Stimulated activated CD8-positive, alpha-beta memory T cell treated with anti-CD3 and anti-CD28 coated beads, Interleukin-2, amount 100 ng/mL, for 48 hours (primary cell): ENCODE measurements at places on chromosomes 5 and 9.

- DNase-seq = no peak
These were observed 70.2 kb upstream of the LPCAT1 start for GRCh38 chr5:1593903-1594356.

DNA sequence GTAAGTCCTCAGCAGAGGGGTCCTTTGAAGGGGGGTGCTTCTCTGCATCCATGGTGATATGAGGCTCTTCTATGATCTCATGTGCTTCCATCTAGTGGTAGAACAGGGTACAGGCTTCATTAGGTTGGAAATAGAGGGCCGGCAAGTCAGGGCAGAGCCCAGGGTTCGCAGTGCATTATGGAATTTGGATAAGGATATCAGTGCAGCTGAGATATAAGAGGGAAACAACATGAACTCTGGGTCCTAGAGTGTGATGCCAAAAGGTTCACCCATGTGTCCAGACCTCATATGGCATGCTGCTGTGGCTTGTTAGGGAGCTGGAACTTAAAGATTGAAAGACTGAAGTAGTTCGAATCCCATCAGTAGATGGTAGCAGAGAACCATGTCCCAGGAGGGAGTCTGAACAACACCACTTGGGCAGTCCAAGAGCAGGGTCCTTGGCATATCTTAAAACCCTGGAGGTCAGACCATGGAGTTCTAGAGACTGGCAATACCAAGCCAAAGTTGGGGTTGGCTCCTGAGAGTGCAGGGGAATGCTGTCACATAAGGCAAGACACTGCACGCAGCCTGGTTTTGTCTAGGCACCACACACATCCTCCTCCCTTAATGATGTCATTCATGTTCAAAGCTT, 2.3 kb downstream of the FAM221B start:
- DNase-seq = no peak

- DNase-seq = no peak
These were observed 280.5 kb downstream of the ICE1 start for GRCh38 chr5:5702934-5703333.

DNA sequence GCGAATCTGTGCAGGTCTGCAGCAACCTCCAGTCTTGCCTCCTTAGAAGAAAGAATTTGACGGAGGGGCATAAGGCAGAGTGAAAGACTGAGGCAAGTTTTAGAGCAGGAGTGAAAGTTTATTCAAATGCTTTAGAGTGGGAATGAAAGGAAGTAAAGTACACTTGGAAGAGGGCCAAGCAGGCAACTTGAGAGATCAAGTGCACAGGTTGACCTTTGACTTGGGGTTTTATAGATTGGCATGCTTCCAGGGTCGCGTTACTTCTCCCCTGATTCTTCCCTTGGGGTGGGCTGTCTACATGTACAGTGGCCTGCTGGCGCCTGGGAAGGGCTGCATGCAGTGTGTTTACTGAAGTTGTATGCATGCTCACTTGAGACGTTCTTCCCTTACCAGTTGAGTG, 127.2 kb upstream of the FER start:
- no peak for DNase-seq

GRCh38 chr9:120890320-120891244, 13.6 kb upstream of the PHF19 start:
- DNase-seq = no peak
